ENCODE measurements at places on chromosomes 16 and 17.

DNA sequence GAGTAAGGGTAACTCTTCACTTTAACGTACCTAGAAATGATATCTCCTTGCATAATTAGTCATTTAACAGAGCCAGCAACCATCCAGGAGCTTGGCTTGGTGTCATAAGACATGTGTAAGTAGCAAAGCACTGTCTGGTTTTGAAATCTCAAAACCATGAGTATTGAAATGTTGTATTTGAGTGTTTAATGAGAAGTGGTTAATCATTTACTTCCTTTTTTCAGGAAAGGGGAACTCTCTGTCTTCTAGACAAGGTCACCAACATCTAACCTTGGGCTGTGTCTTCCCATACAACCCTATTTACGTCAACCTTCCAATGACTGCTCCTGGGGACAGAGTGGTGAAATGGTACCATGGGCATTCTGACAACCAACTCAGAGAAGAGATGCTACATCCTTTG lies 27.1 kb downstream of the PMP22 start:
- H3K4me1 ChIP-seq = peaks cover 9% of the 10 kb centered on the region
- no peak overlapping the region for H3K27ac ChIP-seq
- H3K36me3 ChIP-seq = no peaks in the 10 kb centered on the region
- DNase-seq = no peak

DNA sequence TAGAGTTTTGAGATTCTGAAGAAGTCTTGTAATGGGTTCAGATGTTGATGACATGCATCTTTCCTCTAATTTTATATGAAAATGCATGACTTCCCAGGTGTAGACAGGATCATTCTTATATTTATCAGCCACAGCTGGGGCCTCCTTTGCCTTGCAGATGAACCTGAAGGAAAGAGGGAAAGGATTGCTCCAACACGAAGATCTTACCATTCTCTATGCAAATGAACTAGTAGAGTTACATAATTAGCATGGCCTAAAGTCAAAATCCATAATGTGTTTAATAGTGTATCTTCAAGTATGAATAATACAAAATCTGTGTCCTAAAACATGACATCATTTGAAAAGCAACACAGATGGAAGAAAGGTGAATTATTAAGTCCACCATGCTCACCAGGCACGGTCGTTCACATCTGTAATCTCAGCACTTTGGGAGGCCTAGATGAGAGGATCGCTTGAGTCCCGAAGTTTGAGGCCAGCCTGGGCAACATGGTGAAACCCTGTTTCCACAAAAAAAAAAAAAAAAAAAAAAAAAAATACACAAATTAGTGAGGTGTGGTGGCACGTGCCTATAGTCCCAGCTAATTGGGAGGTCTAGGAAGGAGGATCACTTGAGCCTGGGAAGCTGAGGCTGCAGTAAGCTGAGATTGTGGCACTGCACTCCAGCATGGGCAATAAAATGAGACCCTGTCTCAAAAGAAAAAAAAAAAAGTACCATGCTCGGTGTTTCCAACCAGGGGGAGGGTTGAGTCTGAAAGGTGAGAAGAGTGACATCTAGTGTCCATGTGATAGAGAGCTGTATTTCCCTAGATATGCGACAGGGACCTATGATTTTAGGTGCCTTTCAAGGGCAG lies 6.3 kb downstream of the VWA3A start:
- DNase-seq = no peak
- H3K27ac ChIP-seq = no peak overlapping the region
- no peaks in the 10 kb centered on the region for H3K4me1 ChIP-seq
- H3K36me3 ChIP-seq = no peaks in the 10 kb centered on the region

DNA sequence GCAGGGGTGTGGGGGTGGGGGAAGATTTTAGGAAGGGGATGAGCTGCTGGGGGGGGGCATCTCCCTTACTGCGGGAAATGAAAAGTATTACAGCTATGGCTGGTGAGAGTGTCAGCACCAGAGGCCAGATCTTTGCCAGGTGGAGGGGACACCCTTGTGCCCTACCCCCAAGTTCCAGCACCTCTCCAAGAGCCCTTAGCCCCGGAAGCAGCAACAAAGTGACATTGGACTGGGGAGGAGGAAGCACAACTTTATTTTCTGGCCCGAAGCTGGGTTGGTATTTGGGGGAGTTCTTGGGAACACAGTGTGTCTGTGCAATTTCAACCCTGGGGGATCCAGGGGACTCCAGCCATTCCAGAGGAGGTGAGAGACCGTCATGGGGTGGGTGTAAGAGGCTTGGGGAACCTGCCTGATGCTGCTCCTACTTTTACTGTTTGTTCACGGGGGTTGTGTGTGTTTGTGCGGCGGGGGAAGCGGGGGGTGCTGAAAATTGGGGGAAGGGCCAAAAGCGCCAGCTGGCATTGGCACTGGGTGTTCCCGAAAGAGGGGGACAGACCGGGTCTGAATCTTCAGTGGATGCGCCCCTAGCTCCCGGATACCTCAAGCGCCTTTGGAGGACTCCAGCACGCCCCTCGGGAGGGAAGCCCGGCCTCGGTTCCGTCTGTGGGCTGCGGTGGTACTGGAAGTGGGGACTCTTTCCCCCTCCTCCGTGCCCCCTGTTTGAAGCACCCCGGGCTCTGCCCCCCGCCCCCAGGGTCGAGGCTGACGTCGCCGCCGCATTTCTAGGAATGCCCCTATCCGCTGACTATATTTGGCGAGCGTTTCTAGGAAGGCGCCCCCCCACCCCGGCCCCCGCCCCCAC lies 230.3 kb downstream of the MRTFB start:
- H3K27ac ChIP-seq = no peak overlapping the region
- no peaks in the 10 kb centered on the region for H3K36me3 ChIP-seq
- peaks cover 10% of the 10 kb centered on the region for H3K27me3 ChIP-seq

DNA sequence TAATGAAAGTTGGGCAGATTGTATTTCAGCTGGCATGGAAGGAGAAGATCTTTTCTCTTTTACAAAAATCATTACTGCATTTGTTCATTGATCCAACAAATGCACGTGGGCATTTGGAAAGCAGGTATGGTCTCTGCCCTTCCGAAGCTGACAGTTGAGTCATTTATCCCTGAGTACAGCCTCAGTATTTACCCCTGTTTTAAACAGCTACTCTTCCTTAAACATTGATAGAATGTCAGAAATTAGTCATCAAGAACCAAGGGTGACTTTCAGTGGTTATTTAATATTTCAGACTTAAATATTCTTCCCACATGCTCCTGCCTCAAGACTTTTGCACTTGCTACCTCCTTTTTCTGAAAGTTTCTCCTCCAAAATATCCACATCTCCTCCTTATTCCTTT lies 226.7 kb upstream of the HSBP1 start:
- no peaks in the 10 kb centered on the region for H3K27me3 ChIP-seq
- DNase-seq = no peak
- H3K27ac ChIP-seq = no peak overlapping the region
- H3K4me1 ChIP-seq = no peaks in the 10 kb centered on the region
- H3K4me3 ChIP-seq = no peak overlapping the region

DNA sequence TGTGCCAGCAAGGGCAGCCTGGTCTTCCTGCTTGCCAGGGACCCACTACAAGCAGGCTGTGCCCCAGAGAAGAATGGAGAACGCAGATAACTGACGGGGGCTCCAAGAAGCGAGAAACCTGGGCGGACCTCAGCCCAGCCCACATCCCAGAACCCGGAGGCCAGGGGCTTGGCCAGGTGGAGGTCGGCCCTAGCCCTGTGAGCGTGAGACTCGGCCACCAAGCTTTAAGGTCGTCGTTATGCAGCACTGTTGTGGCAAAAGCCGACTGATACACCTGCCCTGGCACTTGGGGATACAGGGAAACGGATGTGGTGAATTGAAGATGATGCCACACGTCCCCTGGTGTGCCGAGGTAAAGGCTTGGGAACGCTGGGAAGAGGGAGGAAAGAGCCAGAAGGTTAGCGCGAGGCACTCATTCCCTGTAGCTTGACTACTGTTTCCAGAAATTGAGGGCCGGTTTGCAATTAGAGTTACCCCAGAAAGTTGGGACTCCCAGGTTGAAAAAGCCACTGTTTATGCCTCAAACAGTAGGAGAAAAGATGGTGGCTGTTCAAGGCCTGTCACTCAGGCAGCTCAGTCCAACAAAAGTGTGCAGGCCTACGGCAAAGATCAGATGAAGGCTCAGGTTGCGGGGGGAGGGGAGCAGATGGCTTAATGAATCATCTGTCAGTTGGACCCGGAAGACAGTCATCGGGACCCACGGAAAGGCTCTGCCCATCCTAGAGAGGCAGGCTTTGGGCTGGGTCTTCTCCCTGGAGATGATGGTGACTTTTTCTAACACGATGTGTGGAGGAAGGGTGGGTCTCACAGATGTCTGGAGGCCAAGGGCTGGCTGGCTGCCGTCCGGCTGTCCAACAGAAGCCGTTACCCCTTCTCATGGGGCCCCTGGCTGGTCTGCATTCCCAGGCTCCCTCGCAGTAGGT lies 45.6 kb upstream of the BAHCC1 start:
- DNase-seq = no peak
- no peak overlapping the region for H3K4me3 ChIP-seq
- peaks cover 3% of the 10 kb centered on the region for H3K27me3 ChIP-seq
- peaks cover 4% of the 10 kb centered on the region for H3K4me1 ChIP-seq

- no peak for DNase-seq
- no peaks in the 10 kb centered on the region for H3K27me3 ChIP-seq
These were observed 239.4 kb downstream of the MRTFB start for GRCh38 chr16:14310519-14310991.

- no peak overlapping the region for H3K27ac ChIP-seq
- H3K27me3 ChIP-seq = no peaks in the 10 kb centered on the region
- no peak overlapping the region for H3K4me3 ChIP-seq
- no peak for DNase-seq
- no peaks in the 10 kb centered on the region for H3K36me3 ChIP-seq
- no peaks in the 10 kb centered on the region for H3K4me1 ChIP-seq
These were observed 759.9 kb downstream of the KCNJ2 start for GRCh38 chr17:70929226-70929625.

DNA sequence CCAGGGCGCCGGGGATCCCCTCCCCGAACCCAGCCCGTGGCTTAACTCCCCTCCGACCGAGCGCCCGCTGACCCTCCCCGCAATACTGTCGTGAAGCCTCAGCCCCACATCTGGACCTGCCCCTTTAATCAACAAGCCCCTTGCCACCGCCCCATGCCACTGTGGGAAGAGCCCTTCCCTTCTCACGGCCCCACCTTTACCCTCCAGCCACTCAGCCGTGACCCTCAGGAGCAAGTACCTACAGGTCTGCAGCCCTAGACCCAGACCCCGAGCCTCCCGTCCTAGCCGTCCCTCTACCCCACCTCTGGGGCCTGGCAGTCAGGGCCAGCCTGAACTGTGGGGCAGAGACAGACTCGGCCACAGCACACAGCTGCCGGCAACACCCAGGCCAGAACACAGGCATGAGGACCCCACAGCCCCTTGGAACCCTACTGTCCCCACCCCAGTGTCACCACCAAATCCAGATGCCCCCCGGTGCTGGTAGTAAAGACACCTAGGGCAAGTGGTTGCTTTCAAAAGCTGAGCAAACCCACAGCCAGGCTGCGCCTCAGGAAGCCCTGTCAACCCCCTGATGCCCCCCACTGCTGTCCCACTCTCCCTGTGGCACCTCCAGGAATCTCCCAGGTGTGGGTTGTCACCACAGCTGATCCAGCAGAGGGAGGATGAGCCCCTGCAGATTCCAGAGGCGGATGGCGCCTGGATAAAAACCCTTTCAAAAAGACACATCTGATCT lies 1.4 kb downstream of the NXPH3 start:
- peak overlapping the region; percentile 25 for H3K4me3 ChIP-seq
- H3K27me3 ChIP-seq = peaks cover 39% of the 10 kb centered on the region
- DNase-seq = no peak
- peaks cover 2% of the 10 kb centered on the region for H3K4me1 ChIP-seq
- H3K27ac ChIP-seq = no peak overlapping the region
- H3K36me3 ChIP-seq = no peaks in the 10 kb centered on the region

- H3K4me1 ChIP-seq = peaks cover 70% of the 10 kb centered on the region
- peak overlapping the region; percentile 40 for H3K27ac ChIP-seq
- DNase-seq = no peak
- H3K36me3 ChIP-seq = no peaks in the 10 kb centered on the region
These were observed 31.0 kb downstream of the CDH13 start for GRCh38 chr16:82657786-82658185.

DNA sequence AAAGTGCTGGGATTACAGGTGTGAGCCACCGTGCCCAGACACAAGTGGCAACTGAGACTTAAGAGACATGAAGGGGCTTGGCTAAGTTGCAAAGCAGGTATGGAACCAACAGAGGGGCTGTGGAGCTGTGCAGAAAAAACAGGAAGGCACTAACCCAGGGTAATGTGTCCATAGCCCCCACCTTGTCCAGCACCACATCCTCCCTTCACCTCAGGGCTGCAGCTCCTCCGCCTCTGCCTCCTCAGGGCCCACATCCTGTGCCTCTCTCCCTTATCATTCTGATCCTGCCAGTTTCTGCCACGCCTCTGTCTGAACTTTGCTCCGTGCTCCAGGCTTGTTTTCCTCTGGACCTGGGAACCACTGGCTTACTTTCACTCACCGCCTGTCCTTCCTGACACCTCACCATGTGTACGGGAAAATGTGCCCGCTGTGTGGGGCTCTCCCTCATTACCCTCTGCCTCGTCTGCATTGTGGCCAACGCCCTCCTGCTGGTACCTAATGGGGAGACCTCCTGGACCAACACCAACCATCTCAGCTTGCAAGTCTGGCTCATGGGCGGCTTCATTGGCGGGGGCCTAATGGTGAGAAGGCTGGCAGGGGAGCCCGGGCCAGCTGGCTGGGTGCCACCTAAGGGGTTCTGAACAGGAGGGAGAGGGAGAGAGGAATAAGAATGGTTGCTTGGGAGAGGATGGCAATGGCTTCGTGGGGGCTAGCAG lies at the start of gene TM4SF5:
Gene TM4SF5 (plus strand): TSS at position 368 of the 716 bp plus-strand sequence. CDS start 37 bp downstream, at position 405.
- H3K36me3 ChIP-seq = no peaks in the 10 kb centered on the region
- H3K27me3 ChIP-seq = peaks cover 8% of the 10 kb centered on the region
- H3K4me1 ChIP-seq = peaks cover 11% of the 10 kb centered on the region
- DNase-seq = peak; percentile 47
- no peak within 1 kb of the TSS for H3K4me3 ChIP-seq

- peaks cover 44% of the 10 kb centered on the region for H3K4me1 ChIP-seq
- H3K27ac ChIP-seq = no peak overlapping the region
- DNase-seq = no peak
- H3K4me3 ChIP-seq = no peak overlapping the region
- peaks cover 13% of the 10 kb centered on the region for H3K36me3 ChIP-seq
These were observed 5.9 kb downstream of the GIT1 start for GRCh38 chr17:29583324-29584248.

DNA sequence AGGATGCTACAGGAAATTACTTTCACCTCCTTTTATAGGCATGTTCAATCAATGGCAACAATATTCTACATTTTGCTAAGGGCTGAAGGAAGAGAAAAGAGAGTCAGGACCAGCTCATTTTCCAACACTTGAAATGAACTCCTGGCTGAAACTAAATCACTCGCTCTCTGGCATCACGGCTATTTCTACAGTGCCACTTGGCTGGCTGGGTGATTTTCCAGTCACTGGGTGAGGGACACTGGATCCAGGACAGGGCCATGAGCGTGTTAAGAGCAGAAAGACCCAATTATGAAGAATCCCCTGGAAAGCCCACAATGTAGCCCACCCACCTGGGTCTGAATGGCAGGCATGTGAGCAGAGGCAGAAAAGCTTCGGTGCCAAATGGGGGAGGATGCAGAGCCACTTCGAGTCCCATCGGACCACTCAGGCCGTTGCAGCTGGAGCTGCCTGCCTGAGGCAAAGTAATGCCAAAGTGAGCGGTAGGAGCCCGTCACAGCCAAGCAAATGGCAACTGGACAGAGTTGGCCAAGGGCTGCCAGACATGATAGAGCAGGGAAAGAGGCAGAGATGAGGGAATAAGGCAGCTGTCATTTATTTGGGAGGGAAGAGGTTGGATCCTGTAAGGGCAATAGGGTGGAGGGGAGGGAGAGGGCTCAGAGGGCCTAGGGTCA lies 246.2 kb downstream of the STX8 start:
- DNase-seq = no peak
- no peak overlapping the region for H3K4me3 ChIP-seq
- H3K36me3 ChIP-seq = peaks cover 4% of the 10 kb centered on the region
- no peaks in the 10 kb centered on the region for H3K4me1 ChIP-seq
- no peaks in the 10 kb centered on the region for H3K27me3 ChIP-seq
